IMR-90 (cell line): ENCODE measurements at places on chromosomes 11 and 22. TPM values are rescaled to one million over a fixed set of nuclear protein-coding genes. Genes with fewer than 3 reads are reported as not detected.
A peak's percentile ranks its signal among the peaks of the same experiment; 100 is the strongest.

DNA sequence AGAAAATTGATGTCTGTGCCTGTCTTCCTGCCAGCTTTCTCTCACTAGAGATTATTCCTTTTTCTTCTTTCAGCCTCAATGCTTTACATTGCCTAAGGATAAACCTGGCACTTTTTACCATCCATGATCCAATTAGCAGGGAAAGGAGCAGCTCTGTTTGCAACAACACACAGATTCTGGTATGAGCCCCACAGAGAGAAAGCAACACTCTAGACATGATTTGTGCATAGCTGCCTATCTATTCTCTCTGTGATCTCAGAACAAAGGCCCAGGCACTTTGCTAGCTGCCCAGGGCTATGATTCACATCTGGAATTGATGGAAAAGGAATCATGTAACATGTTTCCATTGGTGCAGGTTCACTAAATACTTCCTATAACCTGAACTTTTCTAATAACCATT is 685.0 kb downstream of the ETS1 start:
- no peak for DNase-seq

APOA1 gene
- polyA plus RNA-seq: 0.89 and 0.98 TPM in 2 replicates

DNA sequence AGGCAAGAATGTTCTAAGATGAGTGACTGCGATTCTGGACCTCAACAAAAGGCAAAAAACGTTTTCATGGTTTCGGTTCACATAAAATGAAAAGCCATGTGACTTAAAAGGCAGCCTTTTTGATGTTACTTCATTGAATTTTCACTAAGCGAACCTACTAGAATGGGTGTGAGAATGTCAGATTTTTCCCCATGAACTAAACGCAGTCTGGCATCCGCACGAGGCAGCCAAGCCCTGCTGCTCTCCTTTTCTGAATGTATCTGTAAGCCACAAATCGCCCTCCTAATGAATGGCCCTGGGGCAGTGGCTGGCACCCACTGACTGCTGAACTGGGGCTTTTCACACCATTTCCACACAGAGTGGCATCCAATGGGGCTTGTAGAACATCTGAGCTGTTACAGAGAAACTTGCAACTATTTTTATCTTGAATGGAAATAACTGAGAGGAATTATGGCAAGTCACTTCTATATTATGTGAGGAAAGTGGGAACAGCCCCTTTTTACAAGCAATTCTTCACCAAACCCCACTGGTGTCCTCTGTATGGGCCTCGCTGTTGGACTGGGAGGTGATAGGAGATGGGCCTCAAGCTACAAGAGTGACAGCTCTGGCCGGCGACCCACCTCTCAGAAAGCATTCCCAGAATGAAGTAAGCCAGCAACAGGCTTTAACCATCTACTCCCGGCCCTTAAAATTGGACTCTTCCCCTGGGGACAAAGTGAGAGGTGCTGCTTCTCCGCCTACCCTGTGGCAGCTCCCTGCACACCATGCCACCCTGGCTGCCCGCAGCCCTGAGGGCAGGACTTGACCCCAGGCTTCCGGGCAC is 29.4 kb downstream of the PPP2R1B start:
- DNase-seq: no peak

GRCh38 chr22:36386351-36386899 is 1.3 kb downstream of the MYH9 start:
- no peak for DNase-seq

GRCh38 chr22:19127329-19128008 is 3.6 kb upstream of the TSSK2 start:
- DNase-seq: no peak

- DNase-seq: peak; percentile 99
Measured at GRCh38 chr11:48063424-48063978, 83.1 kb downstream of the PTPRJ start.

GRCh38 chr11:72643547-72643946 is 30.7 kb downstream of the PDE2A start:
- DNase-seq: no peak

DNA sequence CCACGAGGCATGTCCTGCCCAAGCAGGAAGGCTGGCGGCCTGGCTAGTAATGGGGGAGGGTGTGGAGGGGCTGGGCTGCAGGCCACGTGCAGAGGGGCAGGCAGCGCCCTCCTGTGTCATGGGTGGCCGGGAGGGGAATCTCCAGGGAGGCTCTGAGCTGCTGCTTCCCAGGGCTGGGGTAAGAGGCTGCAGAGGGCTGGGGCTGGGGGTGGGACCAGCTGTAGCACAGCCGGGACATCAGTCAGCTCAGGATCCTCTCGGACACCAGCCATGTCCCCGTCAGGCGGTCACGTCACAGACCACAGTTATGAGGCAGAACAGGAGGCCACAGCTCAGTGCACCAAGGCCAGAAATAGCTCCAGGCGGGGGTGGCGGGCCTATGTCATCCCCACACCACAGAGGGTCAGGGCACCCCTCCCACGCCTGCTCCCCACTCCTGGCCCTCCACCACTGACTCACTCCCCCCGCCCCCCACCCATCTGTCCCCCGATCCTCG is 21.1 kb downstream of the RTN4R start:
- peak; percentile 39 for DNase-seq

DNA sequence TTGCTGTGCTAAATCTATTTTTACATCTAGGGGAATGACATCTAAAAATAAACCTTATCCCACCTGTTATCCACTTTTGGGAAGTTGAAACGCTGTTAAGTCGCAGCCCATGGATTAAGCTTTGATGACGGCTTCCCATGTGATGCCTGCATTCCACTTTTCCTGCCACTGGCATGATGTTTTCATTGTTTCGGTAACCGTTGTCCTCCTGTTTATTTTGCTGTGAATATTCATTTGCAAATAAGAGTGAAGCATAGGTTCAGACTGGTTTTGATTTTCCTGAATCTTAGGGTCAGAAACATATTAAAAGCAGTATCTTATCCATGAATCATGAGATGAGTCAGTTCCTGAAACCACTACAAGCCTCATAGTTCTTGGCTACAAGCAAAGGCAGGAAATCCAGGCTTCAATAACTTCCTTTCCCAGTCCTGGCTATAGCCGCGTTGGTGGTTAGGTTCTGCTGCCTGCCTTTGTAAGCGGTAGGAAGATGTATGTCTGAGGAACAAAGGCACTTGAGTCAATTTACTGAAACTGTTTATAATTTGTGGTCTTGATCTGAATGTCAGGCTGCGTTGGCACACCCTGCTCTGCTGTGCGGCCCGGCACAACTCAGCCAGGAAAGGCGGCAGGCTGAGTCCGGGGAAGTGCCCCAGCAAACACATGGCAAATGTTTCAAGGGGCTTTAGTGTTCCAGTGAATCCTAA is 19.4 kb downstream of the TEAD1 start:
- DNase-seq: peak; percentile 99

DNA sequence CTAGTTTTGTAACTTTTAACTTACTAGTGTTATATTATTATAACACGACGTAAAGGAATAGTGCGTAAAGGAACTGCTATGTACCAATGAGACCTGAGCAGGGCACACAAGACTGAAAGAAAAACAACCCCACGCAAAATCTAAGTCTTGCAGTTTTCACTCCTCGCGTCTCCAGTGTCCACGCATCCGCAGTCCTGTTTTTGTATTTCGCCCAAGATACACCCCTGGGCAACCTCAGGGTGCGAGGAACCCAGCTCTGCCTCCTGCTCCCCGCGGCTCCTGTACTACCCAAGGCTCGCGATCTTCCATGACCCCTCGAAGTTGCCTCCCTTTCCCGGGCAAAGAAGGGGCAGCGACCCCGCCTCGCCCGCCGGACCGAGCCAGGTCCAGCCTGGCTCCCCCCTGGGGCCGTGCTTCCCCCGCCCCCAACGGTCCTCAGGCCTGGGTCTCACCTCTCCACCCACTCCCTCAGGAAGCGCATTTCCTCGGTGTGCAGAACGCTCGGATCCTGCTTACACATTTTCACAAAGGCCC is 393 bp downstream of the ST13 start:
- peak; percentile 18 for DNase-seq
